CMK (cell line): ENCODE measurements at places on chromosomes 11 and 22.

DNA sequence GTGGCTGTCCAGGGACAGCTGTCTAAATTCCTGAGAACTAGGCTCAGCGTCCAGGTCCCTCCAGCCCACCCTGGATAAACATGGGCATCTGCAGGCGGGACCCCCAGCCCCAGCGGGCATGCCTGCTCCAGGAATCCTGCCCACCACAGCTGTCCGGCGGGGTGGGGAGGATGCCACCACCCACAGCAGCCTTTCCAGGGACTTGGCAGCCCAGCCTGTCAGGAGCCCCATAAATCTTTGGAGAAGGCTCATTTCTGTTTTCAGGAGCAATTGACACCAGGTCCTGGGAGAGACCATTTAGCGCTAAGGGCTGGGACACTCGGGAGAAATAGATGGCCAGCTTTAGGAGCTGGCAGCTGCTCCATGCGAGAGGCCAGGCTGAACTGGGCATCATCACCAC lies 358.9 kb downstream of the CADM1 start:
- DNase-seq, result no peak

DNA sequence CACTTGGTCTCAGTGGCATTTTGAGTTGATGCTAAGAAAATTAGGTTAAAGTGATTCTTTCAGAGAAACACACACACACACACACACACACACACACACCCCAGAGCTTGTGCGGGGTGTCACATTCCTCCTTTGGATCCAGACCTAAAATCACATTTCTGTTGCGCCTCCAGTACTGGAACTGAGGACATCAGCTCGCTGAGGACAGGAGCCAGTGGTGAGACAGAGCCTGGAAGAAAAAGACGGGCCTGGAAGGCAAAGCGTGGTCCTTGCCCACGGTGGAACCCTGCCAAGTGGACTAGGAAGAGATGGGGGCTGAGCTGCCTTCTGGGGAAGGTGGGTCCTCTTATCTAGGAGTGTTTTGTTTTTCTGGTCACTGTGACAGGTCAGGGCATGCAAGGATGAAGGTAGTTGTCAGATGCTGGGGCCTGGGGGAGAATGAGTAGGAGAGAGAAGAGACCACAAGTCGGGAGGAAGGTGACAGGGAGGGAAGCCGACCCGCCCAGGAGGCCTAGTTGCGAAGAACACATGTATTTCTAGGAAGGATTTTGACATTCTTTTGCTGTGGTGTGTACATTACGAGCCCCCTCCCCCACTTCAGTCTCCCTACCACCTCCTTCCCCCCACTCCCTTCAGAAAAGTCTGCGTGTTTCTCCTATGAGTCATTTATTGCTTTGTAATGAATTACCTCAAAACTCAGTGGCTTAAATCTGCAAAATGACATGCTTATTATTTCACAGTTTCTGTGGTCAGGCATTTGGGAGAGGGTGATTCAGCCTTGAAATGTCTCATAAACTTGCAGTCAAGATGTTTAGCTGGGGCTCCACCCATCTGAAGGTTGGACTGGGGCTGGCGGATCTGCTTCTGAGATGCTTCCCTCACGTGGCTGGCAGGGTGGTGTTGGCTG lies 4.8 kb upstream of the ELFN2 start:
- no peak for DNase-seq

DNA sequence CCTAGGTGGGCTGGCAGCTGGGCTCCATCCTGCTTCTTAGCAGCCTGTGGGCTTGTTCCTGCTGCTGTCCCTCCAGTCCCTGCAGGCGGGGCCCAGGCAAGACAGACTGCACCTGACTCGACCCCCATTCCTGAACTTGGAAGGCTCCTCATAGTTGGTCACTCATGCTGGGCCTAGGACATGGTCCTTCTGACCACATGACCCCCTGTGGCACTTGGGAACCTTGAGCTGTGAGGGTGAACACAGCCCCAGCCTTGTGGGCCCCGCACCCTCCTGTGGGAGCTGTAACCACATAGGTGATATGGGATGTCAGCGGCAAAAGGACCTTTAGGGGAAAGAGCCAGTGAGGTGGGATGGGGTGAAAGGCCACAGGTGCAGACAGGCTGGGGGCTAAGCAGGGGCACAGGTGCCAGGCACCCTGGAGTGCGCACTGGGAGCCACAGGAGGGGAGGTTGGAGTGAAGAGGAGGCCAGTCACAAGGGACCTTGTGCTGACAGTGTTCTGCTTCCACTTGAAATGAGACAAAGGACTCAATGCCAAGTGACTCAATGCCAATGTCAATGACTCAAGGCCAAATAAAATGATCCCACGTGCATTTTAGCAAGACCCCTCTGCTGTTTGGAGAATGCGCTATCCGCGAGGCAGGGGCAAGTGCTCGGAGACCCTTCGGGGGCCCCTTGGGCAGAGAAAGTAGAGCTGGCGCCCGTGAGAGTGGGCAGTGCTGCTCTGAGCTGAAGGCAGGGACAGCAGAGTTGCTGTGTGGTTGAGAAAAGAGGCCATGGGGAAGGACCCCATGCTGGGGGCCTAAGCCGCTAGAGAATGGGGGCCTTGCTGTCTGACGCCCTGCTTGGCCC lies 90.7 kb downstream of the MORC2 start:
- no peak for DNase-seq

DNA sequence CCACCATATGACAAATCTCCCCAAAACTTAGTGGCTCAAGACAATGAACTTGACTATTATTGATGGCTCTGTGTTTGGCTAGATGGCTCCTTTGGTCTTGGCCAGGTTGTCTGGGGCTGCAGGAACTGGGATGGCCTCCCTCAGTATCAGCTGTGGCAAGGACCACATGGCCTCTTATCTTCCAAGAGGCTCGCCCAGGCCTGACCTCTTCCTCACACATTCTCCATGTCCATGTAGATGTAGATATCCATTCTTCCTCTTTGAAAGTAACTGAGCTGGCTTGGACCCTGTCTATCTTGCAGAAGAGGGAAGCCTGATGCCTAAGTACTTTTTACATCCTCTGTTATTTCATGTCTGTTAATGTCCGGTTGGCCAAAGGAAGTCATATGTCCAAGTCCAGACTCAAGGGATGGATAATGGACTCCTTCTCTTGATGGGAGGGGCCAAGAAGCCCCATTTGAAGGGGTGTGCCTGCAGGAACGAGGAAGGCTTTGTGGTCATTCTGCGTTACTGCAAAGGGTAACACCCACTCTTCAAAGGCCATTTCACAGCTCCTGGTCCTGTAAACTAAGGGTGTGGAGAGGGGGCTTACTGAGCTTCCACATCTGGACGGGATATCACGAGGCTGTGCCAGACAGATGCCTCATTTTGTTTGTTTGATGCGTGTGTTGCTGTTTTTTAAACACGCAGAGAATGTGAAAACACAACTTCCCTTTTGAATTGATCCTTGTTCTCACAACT lies 87.1 kb downstream of the GRIK4 start:
- peak; percentile 96 for DNase-seq

DNA sequence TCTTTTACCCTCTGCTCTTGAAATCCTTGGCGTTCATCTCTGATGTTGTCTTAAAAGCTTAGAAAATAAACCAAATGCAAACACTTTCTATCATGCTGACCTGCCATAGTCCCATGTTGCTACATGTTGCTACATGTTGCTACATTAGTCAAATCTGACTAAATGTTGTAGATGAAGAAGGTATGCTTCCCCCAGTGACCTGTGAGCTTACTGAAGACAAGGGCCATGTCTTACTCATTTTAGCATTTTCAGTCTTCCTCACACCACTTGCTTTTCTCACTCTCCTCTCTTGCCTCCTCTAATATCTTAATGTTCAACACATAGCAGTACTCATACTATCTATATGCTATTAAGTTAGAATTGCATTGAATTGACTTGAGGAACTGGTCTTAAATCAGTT lies 346.4 kb upstream of the MTNR1B start:
- no peak for DNase-seq
